ENCODE measurements at places on chromosomes 2 and 18.
A peak's percentile ranks its signal among the peaks of the same experiment; 100 is the strongest.

DNA sequence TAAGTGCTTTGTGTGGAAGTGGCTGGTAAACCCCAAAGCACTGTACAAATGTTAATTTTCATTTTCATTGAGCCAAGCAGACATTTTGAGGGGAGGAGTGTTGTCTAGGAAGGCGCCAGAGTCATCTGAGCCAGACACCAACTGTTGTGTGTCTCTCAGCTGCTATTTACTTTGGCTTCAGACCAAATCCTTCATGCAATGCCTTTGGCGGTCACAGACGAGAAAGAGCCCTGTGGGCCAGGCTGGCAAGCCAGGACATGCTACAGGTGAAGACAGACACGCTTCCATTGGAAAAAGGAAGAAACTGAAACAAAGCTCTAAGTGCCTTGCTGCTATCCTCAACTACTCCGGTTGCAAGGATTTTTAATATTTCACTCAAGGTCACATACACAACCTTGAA is 115.4 kb upstream of the CDC42EP3 start:
- no peak for DNase-seq

DNA sequence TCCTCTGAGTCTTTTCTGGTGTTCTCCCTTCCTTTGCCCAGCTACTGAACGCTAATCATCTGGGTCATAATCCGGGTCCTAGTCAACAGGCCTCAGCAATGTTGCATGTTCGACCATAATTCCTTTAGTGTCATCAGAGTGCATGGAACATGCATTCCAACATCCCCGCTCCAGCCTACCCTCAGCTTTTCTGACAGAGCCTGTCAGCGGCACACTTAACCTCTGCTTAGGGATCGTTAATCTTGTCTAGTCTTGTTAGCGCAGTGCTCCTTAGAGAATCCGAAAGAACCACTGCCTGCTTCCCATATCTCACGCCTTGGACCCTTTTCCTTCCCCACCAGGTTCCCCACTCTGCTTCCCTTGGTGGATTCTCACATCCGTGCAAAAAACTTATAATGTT is 767.9 kb upstream of the ID2 start:
- no peak for DNase-seq

DNA sequence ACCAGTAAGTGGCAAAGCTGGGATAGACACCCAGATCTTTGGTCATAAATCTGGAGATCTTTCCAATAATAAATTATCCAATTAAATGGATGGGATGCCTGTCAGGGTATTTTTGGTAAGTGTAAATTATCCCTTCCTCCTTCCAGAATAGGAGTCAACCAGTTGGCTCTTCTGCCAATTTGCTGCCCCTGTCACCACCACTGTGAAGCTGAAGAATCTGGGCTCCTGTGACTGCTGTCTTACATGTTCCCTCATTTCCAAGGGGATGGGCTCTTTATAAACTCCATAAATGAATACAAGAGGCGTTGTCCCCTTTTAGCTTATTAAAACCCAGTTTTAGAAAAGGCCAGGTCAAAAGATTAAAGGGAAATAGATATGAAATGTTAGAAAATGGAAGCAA is 17.8 kb upstream of the BMP10 start:
- DNase-seq, result no peak

DNA sequence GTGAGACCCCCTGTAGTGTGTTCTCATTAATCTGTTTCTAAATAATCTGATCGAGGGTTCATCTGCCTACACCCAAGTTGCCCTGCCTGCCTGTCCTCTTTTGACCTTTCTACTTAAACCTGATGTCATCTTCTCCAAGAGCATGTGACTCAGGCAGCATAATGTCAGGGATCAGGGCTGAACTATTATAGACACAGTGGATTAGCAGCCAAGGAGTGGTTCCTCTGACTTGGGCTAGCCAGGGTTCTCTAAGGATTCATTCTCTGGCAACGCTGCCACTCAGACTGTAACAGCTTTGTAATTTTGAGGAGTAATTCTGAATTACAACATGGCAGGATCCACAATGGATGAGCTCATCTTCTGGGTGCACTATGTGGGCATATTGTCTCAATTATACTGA is 124.0 kb downstream of the MDH1 start:
- peak; percentile 32 for DNase-seq

GRCh38 chr2:18209934-18210639 is 331.6 kb downstream of the KCNS3 start:
- DNase-seq, result no peak

DNA sequence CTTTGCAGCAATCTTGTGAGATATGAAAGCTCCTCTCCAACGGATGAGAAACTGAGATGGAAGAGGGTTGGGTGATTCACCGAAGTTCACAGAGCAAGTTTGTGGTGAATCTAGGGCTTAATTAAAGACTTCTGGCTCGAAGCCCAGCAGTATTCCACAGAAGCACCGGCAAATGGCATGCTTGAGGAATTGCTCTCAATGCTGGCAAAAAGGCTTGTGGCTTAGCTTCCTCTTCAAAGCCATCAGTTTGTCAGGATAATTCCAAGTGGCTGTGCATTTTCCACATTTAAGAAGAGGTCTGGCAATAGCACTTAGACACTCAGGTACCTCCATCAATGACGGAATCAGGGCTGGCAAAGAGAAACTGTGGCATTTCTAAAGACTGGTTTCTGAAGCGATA is 98.7 kb upstream of the SLC66A3 start:
- DNase-seq, result peak; percentile 83

DNA sequence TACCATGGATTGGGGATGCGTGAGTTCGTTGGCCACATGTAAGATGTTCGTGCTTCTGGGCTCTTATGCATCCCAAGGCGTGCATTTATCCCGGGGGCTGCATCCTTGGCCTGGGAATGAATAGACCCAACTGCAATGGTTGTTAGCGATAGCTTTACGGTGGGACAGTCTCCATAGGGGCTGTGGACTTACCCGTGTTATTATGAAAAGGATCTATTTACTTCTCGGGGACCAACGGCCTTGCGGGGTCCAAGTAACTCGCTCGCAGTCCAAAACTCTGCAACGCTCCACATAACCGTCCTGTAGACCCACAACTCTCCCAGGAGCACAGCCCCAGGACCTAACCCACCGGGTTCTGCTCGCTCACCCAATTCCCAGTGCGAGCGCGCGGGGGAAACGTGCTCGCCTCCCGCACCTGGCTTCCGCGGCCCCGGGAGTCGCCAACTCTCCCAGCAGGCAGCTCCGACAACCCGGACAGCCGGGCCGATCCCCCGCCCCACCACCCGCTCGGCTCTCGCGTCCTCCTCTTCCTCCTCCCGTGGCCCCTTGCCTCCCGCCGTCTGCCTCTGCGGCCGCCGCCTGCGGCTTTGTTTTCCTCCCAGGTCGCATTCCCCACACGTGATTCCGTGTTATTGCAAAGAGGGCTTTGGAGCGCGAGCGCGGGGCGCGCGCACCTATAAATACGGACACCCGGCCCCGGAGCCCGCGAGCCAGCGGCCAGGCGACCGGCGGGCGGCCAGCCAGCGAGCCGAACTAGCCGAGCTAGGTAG is at the start of gene CABLES1:
Gene CABLES1, plus strand, starts transcription at position 706 of the 770 bp plus-strand sequence. CDS start 278 bp downstream, outside the sequence.
- DNase-seq, result peak; percentile 78

- DNase-seq, result peak; percentile 60
Observed at GRCh38 chr18:45670281-45670962, 53.6 kb upstream of the SLC14A1 start.

GRCh38 chr2:217193431-217194340 is 333.8 kb upstream of the TNP1 start:
- DNase-seq, result no peak

GRCh38 chr2:77519164-77519887 is 2.9 kb downstream of the LRRTM4 start:
- DNase-seq, result no peak

GRCh38 chr2:24247164-24247563 is 72.3 kb downstream of the FAM228A start:
- no peak for DNase-seq

DNA sequence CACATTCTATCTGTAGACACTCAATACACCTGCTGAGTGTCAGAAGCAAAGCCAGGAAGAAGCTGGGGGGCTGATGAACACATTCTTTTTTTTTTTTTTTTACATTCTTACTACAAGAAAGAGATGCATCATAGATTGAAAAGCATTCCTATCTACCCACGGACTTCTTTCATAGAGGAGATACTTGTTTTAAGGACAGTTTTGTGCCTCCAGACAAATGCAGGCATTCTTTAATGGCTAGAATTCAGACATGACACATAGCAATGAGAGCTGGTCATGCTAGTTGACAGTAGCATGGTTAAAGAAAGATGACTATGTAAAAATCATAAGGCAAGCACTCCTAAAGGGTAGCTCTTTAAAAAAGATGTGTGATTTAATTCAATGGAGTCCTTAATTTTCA is 110.2 kb downstream of the EPHA4 start:
- DNase-seq, result no peak

- no peak for DNase-seq
Observed at GRCh38 chr2:172571245-172571644, 15.4 kb downstream of the PDK1 start.

DNA sequence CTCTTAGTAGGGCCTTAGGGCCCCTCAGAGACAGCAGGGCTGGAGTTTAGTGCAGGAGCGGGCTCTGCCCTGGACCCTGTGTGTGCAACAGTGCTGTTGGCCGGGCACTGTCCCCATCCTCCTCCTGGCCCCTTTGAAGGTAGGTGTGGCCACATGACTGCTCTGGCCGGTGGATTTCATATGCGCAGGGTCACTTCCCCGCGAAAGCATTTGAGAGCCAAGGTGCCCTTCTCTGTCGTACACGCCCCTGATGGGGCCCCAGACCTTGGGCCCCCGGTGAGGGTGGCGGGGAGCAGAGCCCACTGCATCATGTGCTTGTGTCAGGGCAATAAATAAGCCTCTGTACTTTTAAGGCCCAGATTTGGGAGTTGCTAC is 15.5 kb downstream of the TMEM177 start:
- no peak for DNase-seq

- no peak for DNase-seq
Observed at GRCh38 chr2:148512501-148512900, 132.1 kb upstream of the EPC2 start.

DNA sequence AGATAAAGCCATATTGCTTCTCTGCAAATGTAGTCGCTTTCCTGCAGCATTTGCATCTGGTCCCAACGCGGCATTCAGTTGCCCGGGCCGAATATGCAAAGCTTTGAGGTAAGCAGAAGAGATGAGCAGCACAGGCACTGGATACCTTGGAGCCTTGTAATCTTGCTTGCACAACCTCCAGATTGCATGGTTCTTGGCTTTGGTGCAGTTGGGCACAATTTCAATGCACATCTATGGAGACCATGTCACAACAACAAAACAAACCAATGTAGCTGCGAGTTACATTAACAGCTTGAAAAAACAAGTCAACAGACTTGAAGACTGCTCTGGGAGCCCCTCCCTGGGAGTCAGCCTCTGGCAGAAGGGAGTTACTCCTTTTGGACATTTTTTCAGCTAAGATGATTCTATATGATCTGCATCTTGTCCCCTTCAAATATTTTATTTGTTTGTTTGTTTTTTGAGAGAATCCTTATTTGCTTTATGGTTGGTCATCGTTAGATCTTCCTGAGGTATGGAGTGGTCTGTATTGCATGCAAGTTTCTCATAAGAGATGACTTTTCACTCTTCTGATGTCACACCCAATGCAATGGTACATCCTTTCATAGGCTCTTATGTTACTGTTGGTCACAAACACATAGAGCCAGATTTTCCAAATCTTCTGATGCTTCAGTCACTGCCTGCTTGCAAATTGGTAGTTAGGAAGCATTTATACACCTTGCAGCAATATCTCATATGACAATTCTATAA is 113.5 kb downstream of the EFEMP1 start:
- DNase-seq, result peak; percentile 5

DNA sequence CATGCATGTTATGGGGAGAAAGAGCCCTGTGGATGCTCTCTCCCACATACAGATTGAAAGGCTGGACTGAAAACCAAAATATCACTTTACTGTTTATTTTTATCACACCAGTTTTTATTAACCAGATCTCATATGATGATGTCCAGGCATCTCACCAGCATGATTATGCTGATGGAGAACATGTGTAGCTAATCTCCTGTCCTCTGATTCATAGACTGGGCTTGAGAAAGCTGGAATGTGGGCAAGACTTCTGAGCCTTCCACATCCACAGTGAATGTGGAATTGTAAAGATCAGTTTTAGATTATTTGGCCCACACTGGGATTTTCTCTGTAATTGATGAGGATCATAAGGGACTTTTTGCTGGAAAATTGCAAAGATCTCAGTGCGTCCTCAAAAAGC is 137.9 kb downstream of the ICOS start:
- no peak for DNase-seq

DNA sequence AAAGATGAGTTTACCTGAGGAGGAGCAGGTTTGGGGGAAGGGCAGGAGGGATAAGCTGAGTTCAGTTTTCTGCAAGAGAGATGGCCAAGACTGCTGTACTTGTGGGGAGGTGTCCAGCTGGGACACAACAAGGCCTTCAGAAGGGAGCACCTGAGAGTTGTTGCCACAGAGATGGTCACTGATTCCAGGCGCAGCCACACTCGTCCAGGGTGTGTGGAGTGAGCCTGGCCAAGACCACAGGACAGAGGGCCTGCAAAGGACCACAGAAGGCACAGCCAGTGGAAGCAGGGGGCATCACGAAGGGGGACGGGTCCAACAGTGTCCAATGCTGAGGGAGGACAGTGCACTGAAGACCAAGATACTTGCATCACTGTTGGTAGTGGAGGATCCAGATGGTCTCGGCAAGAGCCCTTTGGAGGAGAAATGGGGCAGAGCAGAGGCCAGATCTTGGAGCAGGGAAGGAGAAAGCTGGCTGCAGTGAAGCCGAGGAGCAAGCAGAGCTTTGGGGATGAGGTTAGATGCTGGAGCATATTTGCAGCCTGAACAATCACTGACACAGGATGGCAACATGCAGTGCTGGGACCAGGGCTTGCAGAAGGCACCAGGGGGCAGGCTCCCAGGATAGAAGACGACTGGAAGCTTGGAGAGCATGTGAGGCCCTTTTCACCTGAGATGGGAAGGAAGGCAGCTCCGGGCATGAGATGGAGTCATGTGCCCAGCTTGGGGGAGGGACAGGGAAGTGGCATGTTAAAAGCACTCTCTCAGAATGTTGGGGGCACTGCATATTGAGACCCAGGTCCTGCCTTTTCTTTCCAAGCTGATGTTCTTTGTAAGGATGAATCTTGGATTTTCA is 214.0 kb downstream of the CYP26B1 start:
- DNase-seq, result peak; percentile 39

DNA sequence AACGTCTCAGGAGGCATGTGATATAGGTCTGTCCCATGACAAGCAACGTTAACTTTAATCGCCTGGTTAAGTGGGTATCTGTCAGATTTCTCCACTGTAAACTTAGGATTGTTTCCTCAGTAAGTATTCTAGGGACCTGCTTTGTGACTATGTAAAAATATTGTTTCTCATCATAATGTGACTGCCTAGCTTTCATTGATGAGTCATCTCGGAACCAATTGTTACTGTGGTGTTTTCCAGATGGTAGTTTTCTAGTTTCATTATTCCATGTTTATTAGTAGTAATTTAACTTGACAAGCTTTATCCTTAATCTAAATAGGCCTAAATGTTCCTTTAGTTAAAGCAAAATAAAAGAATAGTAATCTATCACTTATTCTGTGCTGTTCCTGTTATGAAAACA is 28.2 kb upstream of the GATA6 start:
- DNase-seq, result no peak

GRCh38 chr2:215602997-215603396 is 167.1 kb upstream of the FN1 start:
- no peak for DNase-seq
